ENCODE measurements at places on chromosomes 1 and 21.

GRCh38 chr1:110440877-110441276 is 10.1 kb upstream of the PROK1 start:
- no peak overlapping the region for H3K4me3 ChIP-seq
- peak overlapping the region; percentile 19 for H3K27ac ChIP-seq
- peak; percentile 57 for DNase-seq

DNA sequence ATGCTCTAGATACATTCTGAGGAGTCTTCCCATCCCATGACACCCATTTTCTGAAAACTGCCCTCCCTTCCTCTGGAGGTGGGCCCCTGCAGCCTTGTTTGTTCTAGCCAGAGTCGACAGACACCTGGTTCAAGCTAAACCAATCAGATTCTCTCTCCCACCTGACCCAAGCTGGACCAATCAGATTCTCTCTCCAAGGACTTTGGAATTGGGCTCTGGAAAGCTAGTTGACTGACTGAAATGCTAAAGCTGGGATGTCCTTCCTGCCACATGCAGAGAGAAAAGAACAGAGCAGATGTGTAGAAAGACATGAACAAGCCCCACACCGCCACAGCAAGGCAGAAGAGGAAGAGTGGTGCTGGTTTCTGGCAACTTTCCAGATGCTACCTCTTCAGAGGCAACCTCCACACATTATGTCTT is 24.6 kb downstream of the ASAP3 start:
- H3K4me1 ChIP-seq: peaks cover 10% of the 10 kb centered on the region
- no peak overlapping the region for H3K27ac ChIP-seq
- no peaks in the 10 kb centered on the region for H3K36me3 ChIP-seq
- H3K27me3 ChIP-seq: no peaks in the 10 kb centered on the region

DNA sequence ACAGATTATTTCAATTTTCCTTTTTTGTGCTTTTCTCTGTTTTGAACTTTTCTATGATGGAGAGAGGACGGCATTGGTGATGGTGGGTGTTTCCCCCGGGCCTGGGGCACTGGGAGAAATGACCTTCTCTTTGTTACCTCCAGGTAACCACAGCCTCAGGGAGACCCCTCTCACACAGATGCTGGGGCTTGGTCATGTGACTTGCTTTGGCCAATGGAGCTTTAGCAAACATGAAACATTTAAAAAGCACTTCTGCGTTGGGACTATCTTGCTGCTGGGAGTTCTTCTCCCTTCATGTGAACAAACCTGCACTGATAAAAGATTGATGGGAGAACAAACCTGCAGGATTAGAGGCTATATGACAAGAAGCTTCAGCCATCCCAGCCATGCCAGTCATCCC is 122.9 kb downstream of the NGF start:
- H3K36me3 ChIP-seq: no peaks in the 10 kb centered on the region
- peaks cover 19% of the 10 kb centered on the region for H3K4me1 ChIP-seq
- DNase-seq: no peak

GRCh38 chr1:192698731-192699130 is 62.8 kb downstream of the RGS13 start:
- H3K36me3 ChIP-seq: no peaks in the 10 kb centered on the region
- H3K4me1 ChIP-seq: no peaks in the 10 kb centered on the region
- H3K4me3 ChIP-seq: no peak overlapping the region
- no peak for DNase-seq
- no peaks in the 10 kb centered on the region for H3K27me3 ChIP-seq

- peaks cover 7% of the 10 kb centered on the region for H3K4me1 ChIP-seq
- H3K36me3 ChIP-seq: no peaks in the 10 kb centered on the region
- DNase-seq: no peak
- H3K27me3 ChIP-seq: no peaks in the 10 kb centered on the region
- H3K4me3 ChIP-seq: no peak overlapping the region
- H3K27ac ChIP-seq: no peak overlapping the region
These were observed 30.4 kb upstream of the LBR start for GRCh38 chr1:225458222-225458631.

DNA sequence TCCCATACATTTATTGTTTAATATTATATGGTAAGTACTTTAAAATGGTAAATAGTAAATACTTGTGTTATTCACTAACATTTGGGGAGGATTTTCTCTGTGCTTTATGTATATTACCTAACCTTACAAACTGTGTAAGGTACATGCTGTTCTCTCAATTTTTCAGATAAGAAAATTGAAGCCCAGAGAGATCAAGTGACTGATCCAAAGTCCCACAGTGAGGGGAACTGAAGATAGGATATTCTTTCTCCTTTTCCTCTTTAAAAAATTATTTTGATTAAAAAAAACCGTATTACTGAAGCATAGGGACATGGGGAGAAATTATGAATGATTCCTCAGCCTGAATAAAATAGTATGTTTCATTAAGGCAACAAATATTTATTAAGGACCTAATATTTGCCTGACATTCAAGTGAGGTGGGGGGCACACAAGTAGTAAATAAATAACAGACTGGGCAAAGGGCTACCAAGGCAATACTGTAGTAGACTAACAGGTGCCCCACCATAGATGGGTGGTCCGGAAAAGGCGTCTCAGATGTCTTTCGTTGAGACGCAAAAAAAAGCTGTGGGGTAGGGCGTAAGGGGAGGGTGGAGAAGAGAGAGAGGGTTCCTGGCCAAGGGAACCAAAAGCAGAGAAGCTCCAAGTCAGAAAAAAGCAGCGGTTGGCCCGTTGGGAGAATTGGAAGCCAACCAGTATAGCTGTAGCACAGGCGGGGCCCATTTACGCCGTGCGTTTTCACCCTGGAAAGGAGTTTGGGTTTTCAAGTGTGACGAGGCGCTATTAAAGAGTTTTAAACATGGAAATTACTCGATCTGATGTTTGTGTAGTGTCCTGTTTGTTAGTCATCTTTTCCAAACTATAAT is 944 bp upstream of the AGO3 start:
- H3K4me1 ChIP-seq: no peaks in the 10 kb centered on the region
- H3K4me3 ChIP-seq: peak overlapping the region; percentile 82
- H3K36me3 ChIP-seq: no peaks in the 10 kb centered on the region
- no peaks in the 10 kb centered on the region for H3K27me3 ChIP-seq

Measured in ovary (tissue), 10 donors.